ENCODE measurements at places on chromosomes 2 and 18. TPM values are rescaled to one million over a fixed set of nuclear protein-coding genes. Genes with fewer than 3 reads are reported as not detected.

MROH2A gene
- total RNA-seq: 0.10 TPM

TBC1D8 gene
- total RNA-seq: 26.2 TPM

OSGEPL1 gene
- 4.5 TPM for total RNA-seq

PLGLB2 gene
- not detected for total RNA-seq

RNF125 gene
- 0.28 TPM for total RNA-seq

PAX8 gene
- total RNA-seq: 1.4 TPM

OTOS gene
- total RNA-seq: not detected

Measured in A549 treated with CpdA at 1 μM for 4 hours (cell line).